Spinal cord (tissue), 10 donors: ENCODE measurements at places on chromosomes 16 and 17.
A peak's percentile ranks its signal among the peaks of the same experiment; 100 is the strongest.

DNA sequence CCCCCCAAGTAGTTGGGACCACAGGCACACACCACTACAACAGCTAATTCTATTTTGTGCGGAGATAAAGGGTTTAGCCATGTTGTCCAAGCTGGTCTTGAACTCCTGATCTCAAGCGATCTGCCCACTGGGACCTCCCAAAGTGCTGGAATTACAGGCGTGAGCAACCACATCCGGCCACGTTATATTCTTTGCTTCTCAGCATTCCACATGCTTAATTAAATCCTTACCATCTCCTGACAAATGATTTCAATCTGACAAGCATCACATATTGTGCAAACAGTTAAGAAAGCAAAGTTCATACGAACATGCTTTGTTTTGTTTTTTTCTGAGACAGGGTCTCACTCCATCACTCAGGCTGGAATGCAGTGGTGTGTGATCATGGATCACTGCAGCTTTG is 18.2 kb downstream of the HIGD1B start:
- no peak for DNase-seq
- peaks cover 67% of the 10 kb centered on the region for H3K36me3 ChIP-seq
- no peaks in the 10 kb centered on the region for H3K4me1 ChIP-seq
- no peaks in the 10 kb centered on the region for H3K27me3 ChIP-seq

DNA sequence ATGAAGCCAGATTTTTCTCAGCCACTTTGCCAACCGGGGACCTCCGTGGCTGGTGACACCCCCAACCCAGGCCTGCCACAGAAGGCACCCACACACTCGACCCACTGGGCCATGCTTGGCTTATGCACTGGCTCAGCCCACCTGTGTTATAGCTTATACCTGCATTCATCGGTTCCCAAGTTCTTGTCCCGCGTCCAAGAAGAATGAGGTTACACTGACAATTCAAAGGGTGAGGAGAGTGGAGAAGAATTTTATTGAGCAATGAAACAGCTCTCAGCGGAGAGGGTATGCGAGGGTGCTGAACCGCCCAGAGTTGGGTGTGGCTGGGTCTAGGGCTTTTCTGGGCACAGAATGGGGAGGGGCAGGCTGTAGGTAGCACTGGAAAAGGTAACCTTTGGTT is 22.2 kb upstream of the CDH15 start:
- H3K27me3 ChIP-seq = no peaks in the 10 kb centered on the region
- H3K36me3 ChIP-seq = peaks cover 78% of the 10 kb centered on the region
- H3K27ac ChIP-seq = no peak overlapping the region
- DNase-seq = no peak

DNA sequence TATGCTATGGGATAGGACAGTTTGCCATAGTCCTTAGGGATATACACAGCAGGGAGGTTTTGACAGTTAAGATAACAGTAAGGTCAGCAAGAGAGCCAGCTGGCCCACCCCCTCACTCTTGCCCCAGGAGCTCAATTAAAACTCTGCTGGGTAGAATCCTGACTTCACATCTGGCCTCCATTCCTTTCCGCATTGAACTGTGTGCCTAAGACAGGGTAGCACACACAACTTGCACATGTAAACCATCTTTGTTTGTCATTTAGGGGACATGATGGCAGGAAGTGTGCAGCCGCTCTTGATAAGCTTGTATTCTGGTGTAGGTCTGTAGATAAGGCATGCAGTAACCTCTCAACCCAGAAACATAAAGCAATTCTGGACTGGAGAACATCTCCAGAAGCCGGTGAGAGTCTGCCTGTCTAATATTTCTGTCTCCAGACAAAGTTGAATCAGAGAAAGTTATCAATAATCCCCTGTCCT is 5.2 kb downstream of the MINK1 start:
- H3K36me3 ChIP-seq = no peaks in the 10 kb centered on the region
- H3K27ac ChIP-seq = peak overlapping the region; percentile 10
- no peak overlapping the region for H3K4me3 ChIP-seq
- no peaks in the 10 kb centered on the region for H3K27me3 ChIP-seq
- peaks cover 46% of the 10 kb centered on the region for H3K4me1 ChIP-seq

GRCh38 chr16:86882586-86883280 is 304.4 kb downstream of the FOXL1 start:
- no peaks in the 10 kb centered on the region for H3K27me3 ChIP-seq
- DNase-seq = no peak
- peaks cover 29% of the 10 kb centered on the region for H3K4me1 ChIP-seq
- no peaks in the 10 kb centered on the region for H3K36me3 ChIP-seq

DNA sequence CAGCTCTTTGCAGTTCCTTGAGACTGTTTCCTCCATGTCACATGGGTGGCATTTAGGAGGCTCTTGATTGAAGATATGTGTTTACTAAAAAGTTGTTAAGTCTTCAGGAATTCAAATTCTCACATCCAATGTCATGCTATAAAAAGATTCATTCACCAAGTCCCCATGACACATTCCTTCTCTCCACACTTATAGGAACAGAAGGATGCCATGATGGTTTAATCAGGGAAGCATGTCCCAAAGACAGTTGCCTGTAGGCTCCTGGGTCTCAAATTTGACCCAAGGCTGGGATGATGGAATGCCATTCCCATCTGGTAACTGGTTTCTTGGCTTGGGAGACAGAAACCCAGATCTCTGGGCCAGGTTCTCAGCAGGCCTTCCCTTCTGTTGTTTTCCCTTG is 140.6 kb upstream of the SOX9 start:
- no peaks in the 10 kb centered on the region for H3K27me3 ChIP-seq
- H3K4me3 ChIP-seq = no peak overlapping the region
- peaks cover 11% of the 10 kb centered on the region for H3K4me1 ChIP-seq
- H3K27ac ChIP-seq = no peak overlapping the region

GRCh38 chr17:34117811-34118210 is 137.3 kb upstream of the CCL2 start:
- no peaks in the 10 kb centered on the region for H3K36me3 ChIP-seq
- no peaks in the 10 kb centered on the region for H3K4me1 ChIP-seq
- H3K4me3 ChIP-seq = no peak overlapping the region
- H3K27ac ChIP-seq = no peak overlapping the region
- DNase-seq = no peak

DNA sequence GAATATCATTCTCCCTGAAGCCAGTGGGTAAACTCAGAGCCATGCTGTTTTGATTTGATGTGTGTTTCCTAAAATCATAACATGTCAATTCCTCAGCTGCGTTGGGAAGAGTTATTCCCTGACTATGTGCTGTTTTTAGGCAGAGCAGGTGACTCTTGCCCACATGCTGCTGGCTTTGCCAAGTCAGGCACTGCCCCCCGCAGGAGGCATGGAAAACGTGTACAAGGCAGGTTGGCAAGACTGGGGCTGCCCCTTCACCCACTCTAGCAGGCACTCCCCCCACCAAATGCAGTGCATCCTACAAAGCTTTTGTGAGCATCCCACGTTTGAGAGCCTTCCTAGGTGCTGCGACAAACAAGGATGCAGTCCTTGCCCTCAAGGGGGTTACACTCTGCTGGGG is 38.3 kb upstream of the NAT9 start:
- peaks cover 48% of the 10 kb centered on the region for H3K4me1 ChIP-seq
- H3K36me3 ChIP-seq = peaks cover 36% of the 10 kb centered on the region
- no peaks in the 10 kb centered on the region for H3K27me3 ChIP-seq
- no peak for DNase-seq
- no peak overlapping the region for H3K4me3 ChIP-seq

- no peaks in the 10 kb centered on the region for H3K27me3 ChIP-seq
- DNase-seq = no peak
- H3K27ac ChIP-seq = no peak overlapping the region
- no peak overlapping the region for H3K4me3 ChIP-seq
- peaks cover 45% of the 10 kb centered on the region for H3K4me1 ChIP-seq
Measured at GRCh38 chr16:81558444-81559175, 114.0 kb downstream of the CMIP start.

DNA sequence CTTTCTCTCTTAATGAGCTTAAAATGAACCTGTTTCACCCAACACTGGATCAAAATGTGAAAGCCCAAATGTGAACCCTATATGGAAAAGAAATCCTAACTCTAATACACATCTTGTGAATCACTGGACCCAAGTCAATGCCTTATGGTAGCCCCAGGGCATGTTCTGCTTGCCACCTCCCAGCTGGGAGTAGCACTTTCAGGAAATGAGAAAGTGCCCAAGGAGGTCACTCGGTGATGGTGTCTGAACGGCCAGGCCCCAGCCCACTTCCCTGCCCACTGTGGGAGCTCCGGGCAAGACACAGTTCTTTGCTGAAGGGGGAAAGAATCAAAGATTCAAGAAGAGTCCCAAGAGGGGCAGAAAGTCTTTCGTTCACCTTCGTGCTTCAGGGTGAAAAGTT is 46.1 kb downstream of the GTF3C1 start:
- DNase-seq = no peak
- H3K27me3 ChIP-seq = no peaks in the 10 kb centered on the region
- H3K36me3 ChIP-seq = peaks cover 87% of the 10 kb centered on the region
- H3K4me3 ChIP-seq = no peak overlapping the region
- peaks cover 8% of the 10 kb centered on the region for H3K4me1 ChIP-seq

GRCh38 chr17:55606488-55606815 is 95.2 kb upstream of the SMIM36 start:
- H3K27me3 ChIP-seq = no peaks in the 10 kb centered on the region
- no peak for DNase-seq
- no peak overlapping the region for H3K27ac ChIP-seq
- H3K4me3 ChIP-seq = no peak overlapping the region
- H3K4me1 ChIP-seq = no peaks in the 10 kb centered on the region
- H3K36me3 ChIP-seq = no peaks in the 10 kb centered on the region

DNA sequence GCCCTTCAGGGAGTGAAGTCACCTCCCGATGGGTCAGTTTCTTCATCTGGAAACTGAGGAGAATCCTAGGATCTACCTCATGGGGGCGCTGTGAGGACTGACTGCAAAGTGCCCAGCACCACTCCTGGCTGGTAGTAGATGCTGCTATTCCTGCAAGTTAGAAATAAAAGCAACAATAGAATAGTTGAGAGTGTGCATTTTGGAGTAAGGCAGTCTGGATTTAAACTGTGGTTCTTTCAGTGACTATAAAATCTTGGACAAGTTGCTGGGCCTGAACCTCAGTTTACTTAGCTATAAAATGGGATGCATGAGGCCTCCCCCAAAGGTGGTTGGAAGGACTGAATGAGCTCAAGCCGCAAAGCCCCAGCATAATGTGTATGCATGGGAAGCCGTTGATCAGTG is 70.6 kb downstream of the CYB5B start:
- no peaks in the 10 kb centered on the region for H3K36me3 ChIP-seq
- no peaks in the 10 kb centered on the region for H3K4me1 ChIP-seq
- no peak overlapping the region for H3K4me3 ChIP-seq
- H3K27ac ChIP-seq = no peak overlapping the region

- no peak overlapping the region for H3K27ac ChIP-seq
- peaks cover 50% of the 10 kb centered on the region for H3K4me1 ChIP-seq
- H3K4me3 ChIP-seq = no peak overlapping the region
- peaks cover 20% of the 10 kb centered on the region for H3K27me3 ChIP-seq
Measured at GRCh38 chr16:51134876-51135275, 16.2 kb downstream of the SALL1 start.

DNA sequence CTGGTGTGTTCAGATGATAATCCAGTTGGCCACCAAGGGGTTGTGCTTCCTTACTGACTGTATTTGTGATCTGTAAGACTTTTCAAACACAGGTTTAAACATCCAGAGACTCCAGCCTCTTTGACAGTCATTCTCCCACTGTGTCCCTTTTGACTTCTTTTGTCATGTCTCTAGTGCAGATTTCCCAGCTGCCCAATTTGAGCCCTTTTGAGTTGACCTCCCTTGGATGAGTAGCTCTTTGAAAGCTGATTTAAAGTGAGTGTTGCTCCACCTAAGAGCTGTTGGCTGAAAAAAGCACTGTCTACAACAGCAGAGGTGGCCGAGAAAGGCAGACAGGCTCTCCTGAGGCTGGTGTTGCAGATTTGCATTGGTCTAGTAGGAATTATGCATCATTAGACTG is 188.4 kb upstream of the TBX2 start:
- H3K4me3 ChIP-seq = no peak overlapping the region
- no peak for DNase-seq
- no peaks in the 10 kb centered on the region for H3K36me3 ChIP-seq
- no peaks in the 10 kb centered on the region for H3K27me3 ChIP-seq
- H3K27ac ChIP-seq = peak overlapping the region; percentile 85
- H3K4me1 ChIP-seq = no peaks in the 10 kb centered on the region
